ENCODE measurements at places on chromosomes 2 and 18.

- no peak for DNase-seq
Observed at GRCh38 chr2:57182916-57183315, 863.7 kb upstream of the VRK2 start.

GRCh38 chr2:178246696-178247095 lies 52.4 kb downstream of the OSBPL6 start:
- DNase-seq, result no peak

DNA sequence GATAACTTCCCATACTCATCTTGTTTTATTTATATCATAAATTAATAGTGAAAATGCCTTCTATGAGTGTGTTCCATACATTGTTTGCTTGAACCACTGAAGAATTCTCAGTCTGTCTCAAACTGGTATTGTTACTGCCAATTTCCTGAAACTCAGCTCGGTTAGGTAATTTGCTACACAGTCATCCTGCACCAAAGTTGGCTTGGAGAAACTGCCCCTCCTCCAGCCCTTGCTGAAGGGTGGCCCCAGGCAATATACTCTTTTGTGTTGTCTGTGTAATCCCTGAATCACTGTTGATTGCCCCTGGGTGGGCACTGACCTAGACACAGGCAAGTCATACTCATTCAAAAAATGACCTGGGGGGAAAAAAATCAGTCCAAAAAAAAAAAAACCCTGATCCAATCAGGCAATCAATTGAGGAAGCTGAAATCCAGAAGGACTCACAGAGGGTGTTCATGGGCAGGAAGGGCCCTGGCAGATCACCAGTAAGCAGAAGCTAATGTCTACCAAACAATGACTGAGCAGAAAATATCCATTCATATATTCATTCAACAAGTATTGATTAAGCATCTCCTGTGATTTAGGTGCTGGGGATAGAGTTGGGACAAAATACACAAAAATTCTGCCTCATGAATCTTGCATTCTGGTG lies 3.8 kb upstream of the SESTD1 start:
- peak; percentile 78 for DNase-seq

- DNase-seq, result no peak
Observed at GRCh38 chr2:9778012-9778411, 65.3 kb upstream of the TAF1B start.

GRCh38 chr18:7576685-7577084 lies 9.6 kb downstream of the PTPRM start:
- DNase-seq, result no peak

DNA sequence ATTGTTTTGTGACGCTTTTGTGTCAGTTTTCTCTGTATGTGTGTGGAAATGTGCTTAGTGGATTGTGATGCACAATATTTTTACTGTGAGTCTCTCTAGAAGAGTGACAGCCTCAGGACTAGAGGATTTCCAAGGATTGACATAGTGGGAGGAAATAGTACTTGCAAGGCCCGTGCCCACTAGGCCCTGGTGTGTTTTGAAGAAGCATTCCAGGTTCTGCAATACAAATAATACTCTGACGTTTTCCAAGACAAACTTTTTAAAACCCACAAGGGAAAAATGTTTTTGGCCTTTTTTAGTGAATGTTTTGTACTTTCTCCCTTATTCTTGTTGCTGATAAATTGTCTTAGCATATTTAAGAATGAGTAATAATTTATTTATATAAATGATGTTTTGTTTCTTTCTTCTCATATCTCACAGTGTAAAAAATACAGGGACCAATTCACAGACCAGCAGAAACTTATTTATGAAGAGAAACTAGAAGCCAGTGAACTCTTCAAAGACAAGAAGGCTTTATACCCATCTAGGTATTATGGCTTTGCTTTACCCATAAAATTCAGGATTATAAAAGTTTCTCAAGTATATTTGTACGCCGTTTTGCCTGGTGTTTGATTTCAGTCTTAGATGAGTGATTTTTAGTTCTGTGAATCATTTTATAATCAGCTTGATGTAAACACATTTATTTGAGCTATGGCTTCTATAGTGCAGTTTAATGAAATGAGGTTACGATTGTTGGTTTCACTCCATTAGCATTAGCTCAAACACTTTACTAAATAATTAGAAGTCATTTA lies 165.6 kb downstream of the MYO1B start:
- DNase-seq, result no peak

DNA sequence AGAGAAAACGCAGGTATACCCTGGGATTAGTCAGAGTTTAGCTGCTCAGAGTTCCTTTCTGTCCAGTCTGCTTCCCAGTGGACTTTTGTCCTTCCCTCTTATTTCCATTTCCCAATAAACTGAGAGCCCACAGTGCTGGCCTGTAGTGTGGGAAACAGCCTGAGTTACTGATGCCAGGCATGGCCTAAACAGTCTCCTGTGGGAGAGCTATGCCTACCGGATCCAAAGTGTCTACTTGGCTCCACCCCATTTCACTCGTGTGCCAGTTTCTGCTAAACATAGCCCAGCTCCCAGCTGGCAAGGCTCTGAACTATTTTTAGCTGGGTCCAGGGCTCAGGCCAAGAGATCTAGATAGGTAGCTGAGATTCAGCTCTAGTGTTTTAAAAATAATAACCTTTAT lies 15.6 kb upstream of the PPP1CB start:
- no peak for DNase-seq

DNA sequence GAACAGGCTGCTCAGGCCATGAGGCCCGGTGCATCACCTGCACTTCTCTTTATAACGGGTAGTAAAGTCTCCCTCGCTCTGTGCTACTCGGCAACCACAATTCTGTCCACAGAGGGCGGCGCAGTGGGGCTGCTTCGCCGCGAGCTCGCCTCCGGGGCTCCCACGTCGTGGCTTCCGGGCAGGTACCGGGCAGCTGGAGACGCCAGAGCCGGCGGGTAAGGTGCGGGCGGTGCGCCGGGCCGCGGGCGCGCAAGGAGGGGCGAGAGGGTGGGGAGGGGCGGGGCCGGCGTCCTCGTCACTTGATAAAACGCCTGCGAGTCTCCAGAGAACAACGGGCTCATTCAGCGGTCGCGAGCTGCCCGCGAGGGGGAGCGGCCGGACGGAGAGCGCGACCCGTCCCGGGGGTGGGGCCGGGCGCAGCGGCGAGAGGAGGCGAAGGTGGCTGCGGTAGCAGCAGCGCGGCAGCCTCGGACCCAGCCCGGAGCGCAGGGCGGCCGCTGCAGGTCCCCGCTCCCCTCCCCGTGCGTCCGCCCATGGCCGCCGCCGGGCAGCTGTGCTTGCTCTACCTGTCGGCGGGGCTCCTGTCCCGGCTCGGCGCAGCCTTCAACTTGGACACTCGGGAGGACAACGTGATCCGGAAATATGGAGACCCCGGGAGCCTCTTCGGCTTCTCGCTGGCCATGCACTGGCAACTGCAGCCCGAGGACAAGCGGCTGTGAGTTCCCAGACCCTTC lies at the start of gene ITGA6:
ITGA6 (plus strand) TSS at position 331 of the 734 bp plus-strand sequence.
- DNase-seq, result peak; percentile 44

GRCh38 chr2:65228263-65228750 lies 676 bp downstream of the ACTR2 start:
- peak; percentile 85 for DNase-seq

DNA sequence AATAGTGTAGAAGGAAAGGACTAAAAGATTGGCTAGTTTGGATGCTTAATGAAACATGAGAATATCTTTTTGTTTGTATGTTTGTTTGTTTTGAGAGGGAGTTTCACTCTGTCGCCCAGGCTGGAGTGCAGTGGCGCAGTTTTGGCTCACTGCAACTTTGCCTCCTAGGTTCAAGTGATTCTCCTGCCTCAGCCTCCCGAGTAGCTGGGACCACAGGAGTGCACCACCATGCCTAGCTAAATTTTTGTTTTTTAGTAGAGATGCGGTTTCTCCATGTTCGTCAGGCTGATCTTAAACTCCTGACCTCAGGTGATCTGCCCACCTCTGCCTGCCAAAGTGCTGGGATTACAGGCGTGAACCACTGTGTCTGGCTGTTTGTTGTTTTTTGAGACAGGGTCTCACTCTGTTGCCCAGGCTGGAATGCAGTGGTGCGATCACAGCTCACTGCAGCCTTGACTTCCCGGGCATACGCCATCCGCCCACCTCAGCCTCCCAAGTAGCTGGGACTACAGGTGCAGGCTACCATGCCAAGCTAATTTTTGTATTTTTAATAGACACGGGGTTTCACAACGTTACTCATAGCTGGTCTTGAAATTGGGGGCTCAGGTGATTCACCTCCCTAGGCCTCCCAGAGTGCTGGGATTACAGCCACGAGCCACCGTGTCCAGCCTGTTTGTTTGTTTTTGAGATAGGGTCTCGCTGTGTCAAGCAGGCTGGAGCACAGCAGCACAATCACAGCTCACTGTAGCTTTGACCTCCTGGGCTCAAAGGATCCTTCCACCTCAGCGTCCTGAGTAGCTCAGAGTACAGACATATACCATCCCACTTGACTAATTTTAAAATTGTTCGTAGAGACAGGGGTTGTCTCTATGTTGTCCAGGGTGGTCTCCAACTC lies 209.2 kb downstream of the MYCN start:
- no peak for DNase-seq

GRCh38 chr2:200787351-200788120 lies 24.2 kb upstream of the BZW1 start:
- DNase-seq, result no peak

GRCh38 chr2:85459771-85460170 lies 41.3 kb downstream of the SH2D6 start:
- DNase-seq, result no peak

GRCh38 chr18:33146014-33146413 lies 294.5 kb downstream of the CCDC178 start:
- DNase-seq, result no peak

- DNase-seq, result no peak
Observed at GRCh38 chr2:119111115-119111975, 47.2 kb downstream of the C1QL2 start.

DNA sequence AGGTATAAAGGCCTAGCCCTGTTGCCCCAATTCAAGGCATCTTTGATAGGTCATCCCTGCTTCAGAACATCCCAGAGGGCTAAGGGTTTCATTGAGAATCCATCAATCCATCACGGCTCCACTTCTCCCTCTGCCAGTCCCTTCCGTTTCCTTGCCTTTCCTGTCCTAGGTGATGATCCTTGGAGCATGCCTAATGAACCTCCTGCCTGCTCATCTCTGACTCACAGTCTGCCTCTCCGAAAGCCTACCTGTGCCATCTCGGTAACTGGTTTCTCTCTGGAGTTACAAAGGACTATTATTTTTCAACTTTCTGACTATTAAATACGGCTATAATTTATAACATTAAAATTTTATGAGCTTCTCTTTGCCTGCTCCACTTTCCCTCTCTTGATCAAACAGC lies 36.7 kb upstream of the OSBPL6 start:
- DNase-seq, result no peak

GRCh38 chr2:174798801-174799200 lies 34.5 kb upstream of the CHRNA1 start:
- DNase-seq, result no peak

- DNase-seq, result peak; percentile 33
Observed at GRCh38 chr2:55025627-55026026, 24.6 kb downstream of the RTN4 start.

GRCh38 chr18:47254341-47254939 lies 3.0 kb upstream of the SKOR2 start:
- peak; percentile 14 for DNase-seq

DNA sequence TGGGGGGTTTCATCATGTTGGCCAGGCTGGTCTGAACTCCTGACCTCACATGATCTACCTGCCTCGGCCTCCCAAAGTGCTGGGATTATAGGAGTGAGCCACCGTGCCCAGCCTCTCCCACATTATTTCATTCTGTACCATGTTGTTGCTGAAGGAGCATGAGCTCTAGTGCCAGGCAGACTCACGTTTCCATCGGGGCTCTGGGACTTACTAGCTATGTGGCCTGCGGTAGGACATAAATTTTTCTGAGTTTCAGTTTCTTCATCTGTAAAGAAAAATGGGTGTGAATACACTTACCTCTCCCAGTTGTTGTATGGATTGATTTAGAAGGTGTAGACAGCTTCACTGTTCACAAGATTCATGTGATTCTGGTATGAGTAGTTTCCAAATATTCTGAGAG lies 30.8 kb upstream of the CCL20 start:
- DNase-seq, result peak; percentile 45

- DNase-seq, result no peak
Observed at GRCh38 chr2:227000123-227000522, 163.9 kb downstream of the COL4A4 start.

DNA sequence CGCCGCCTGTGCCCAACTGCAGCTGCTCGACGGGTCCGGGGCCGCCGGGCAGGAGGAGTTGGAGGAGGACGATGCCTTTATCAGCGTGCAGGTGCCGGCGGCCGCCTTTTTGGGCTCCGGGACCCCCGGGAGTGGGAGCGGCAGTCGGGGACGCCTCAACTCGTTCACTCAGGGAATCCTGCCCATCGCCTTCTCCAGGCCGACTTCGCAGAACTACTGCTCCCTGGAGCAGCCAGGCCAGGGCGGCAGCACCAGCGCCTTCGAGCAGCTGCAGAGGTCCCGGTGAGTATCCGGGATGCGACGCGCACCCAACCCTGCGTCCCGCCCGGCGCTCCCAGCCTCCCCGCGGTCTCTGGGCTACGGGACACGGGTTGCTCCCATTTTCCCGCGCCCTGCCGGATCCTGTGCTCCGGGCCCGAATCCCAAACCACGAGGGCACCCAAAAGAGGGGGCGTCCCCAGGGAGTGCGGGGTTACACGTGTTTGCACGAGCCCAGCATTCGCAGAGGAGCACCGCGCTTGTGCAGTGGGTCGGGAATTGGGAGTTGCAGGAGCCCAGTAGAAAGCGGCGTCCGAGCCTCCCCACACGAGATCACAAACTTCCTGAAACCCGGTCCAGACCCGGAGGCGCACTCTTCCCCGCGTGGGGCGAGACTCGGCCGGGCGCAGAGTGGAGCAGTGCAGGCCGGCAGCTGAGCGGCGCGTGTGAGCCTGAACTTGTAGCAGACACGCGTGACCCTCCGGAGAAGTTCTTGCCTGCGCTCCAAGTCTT lies 1.2 kb downstream of the CABLES1 start:
- peak; percentile 45 for DNase-seq

DNA sequence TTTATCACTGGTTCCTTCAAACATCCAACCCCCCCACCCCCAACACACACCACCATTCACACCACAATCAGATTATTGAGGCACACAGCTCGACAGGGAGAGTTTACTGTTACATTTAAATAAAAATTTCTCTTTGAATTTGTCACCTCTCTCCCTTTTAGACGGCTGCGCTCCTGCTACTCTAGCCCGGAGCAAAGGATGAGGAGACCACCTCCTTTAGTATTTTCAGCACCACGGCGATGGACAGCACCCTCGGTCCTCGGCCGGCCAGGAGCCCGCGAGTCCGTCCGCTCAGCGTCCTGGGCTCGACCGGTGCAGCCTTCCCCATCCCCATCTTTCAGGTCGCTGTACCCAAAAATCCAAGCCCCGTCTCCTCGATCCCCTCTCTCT lies 892 bp downstream of the CELF4 start:
- DNase-seq, result no peak

DNA sequence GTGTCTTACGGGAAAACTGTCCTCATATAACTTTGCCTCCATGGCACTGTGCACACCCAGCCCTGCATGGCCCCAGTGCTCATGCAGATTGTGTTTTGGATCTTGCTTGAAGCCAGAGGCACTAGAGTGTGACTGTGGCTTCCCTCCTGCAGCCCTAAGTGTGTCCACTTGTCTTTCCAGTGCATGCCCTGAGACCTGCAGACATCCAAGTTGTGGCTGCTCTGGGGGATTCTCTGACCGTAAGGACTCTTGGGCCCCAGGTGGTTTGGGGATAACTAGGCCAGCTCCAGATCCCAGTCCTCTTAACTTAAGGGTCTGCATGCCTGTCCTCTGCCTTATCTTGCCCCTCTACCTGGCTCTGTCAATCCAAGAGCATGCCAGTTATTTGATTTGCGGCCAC lies 96.6 kb downstream of the PLB1 start:
- no peak for DNase-seq

All from GM12865 (cell line).